ENCODE measurements at places on chromosomes 16 and 17.
A peak's percentile ranks its signal among the peaks of the same experiment; 100 is the strongest.

GRCh38 chr17:18039535-18040260, 490 bp downstream of the GID4 start:
- DNase-seq = peak; percentile 55

- DNase-seq = no peak
These were observed 4.6 kb upstream of the EMP2 start for GRCh38 chr16:10584981-10585438.

DNA sequence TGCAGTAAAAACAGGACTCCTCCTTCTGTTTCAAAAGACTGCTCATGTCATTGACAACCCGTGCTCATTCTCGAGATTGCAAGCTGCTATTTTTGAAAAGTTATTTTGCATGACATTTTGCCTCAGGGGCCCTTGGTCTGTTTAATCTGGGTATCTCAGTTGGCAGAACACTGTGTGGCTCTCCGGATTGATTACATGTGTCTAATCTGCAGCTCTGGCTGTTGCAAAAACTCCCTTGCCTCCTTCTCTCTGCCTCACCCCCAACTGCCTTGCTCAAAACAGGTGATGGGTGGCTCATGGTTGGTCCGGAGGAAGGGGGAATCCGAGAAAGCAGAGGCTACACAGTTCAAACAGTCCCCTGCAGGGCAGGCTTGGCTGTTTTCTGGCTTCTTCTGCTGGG, 25.3 kb downstream of the GINS3 start:
- no peak for DNase-seq

- no peak for DNase-seq
These were observed 605 bp upstream of the ABAT start for GRCh38 chr16:8673611-8674412.

DNA sequence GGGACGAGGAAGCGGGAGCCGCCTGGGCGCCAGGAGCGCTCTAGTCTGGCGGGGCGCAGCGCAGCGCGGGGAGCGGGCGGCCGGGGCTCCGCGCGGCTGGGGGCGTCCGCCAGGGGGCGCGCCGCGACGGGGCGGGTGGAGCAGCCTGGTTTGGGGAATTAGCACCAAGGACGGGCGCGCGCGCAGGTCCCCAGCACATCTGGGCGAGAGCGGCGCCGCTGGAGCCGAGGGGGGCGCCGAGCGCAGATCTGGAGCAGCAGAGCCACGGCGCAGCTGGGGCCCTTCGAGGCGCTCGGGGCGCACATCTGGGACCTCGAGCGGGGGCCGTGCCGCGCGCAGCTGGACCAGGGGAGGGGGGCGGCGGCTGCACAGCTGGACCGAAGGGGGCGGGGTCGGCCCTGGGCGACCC, at the start of gene NXPH3:
TSS of gene NXPH3 (plus strand) at position 193 of the 409 bp plus-strand sequence. CDS start 349 bp downstream, outside the sequence.
- peak; percentile 82 for DNase-seq

DNA sequence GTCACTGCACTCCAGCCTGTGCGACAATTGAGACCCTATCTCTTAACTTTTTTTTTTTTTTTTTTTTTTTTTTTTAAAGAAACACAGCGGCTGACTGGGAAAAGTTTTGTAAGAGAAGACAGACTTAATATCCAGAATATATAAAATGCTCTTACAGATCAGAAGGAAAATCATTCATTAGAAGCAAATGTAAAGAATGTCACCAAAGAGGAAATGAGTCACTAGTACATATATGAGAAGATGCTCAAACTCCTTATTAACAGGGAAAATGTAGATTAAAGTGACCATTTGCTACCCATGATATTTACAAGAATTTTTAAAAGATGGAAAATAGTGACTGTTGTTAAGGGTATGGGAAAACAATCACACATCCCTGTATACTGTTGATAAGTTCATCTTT, 48.9 kb downstream of the RABEP1 start:
- no peak for DNase-seq

GRCh38 chr17:37824534-37825485, 80.0 kb upstream of the HNF1B start:
- DNase-seq = no peak

DNA sequence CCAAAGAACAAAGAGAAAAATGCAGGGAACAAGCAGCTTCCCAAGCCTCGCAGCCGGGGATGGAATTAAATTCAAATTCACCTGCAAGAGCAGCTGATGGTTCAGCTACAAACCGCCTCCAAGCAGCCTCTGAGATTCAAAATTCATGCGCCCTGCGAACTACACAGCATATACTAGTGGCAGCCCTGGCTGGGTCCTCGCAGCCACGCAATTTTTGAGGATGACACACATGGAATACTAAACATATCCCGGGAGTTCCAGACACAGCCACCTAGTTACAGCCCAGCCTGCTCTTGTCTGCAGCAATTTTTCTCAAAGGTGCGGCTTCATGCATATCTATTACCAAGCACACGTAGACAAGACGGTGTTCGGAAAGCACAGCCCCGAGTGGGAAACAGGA, 35.9 kb upstream of the KIFC3 start:
- no peak for DNase-seq

- no peak for DNase-seq
These were observed 4.8 kb downstream of the RABEP1 start for GRCh38 chr17:5286846-5287245.

- DNase-seq = no peak
These were observed 29.8 kb upstream of the CIBAR2 start for GRCh38 chr16:85142129-85142513.

DNA sequence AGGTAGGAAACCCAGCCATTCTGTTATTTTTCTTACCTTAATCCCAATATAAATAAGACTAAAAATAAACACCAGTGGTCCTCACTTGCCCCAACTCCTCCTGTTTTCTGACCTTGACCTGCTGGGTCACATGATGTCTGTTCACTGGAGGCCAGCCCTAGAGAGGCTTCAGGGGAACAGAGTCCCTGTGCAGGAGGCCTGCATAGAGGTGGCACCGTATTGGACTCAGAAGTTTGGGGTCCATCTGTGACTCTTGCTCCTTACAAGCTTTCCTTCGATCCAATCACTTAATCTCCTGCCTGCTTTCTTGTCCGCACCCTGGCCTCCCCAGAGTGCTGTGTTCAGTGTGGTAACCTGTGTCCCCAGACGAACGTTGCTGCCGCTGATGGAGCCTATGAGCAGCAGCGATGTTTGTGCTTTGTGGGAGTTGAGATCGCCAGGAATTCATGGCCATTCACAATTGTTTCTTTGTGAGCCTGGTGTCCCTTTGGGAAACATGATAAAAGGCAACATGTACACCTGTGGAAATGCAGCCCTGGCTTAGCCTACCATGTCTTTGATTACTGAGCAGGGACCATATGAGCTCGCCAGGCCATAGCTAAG, 4.7 kb downstream of the IGSF6 start:
- DNase-seq = no peak

DNA sequence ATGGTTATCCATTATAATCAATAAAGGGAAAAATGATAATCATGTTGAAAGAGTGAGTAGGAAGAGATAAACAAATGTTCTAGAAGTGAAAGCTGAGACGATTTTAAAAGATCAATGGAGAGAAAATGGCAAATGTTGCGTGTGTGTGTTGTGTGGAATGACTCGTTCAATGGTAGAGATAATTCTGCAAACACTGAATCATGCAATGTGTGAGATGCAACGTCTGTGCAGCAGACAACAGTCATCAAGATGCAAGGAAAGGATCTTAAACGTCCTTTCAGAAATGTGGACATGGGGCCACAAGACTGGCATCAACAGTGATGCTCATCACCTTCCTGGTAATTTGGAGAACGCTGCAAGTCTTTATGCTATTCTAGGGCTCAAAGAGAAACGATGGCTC, 124.4 kb downstream of the CDYL2 start:
- no peak for DNase-seq

DNA sequence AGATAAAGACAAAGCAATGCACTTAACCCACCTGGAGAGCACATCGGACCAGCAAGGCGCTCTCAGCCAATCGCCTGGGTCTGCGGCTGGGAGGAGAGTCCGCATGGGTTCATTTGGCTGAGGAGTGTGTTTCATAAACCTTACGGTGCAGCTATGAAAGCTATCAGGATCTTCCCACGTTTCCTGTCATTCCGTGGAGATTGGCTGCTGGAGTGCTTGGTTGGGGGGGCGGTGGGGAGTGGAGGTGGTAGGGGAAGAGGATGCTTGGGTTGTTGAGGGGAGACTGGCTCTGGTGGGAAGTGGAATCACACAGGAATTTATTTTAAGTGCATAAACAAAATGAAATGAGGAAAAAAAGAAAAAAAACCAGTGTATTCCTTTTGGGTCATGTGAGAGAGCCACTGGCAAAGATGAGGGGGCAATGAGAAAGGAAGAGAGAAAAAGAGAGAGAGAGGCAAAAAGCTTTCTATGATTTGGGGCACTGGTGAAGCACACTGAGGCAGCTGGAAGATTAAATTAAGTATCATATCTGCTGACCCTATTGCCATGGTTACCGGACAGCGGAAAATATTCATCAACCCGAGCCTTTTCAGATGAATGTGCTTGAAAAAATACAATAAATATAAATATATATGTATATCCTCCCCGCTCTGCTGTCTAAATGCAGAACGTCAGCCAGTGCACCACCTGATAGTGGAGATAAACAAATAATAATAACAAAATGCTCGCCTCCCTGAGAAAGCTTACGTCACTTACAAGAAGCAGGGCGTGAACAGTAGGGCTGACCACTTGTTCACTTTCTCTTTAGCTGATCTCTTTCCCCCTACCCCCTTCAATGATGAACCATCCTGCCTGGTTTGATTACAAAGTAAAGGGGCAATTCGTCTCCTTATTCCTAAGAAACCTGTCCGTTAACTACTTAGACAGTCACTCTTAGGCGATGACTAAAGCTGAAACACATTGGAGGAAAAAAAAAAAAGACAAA, 457.0 kb upstream of the ZFHX3 start:
- no peak for DNase-seq

DNA sequence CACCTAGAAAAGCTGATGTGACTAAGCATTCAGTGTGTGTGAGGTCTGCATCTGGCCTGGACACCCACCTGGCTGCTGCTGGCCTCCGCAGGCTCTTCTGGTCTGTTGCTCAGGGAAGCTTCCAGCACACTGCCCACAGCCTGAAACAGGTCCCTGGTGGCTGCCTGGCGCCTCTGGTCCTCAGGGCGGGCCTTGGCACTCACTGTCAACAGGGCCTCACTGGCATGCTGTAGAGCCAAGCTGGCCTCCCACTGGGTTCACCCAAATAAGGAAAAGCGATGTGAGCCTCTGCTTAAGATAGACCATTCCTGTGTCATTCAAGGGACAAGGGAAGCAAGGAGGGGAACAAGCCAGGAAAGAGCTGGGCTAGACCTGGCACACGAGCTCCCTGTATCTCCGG, 70.6 kb upstream of the BCO1 start:
- no peak for DNase-seq

Data from stimulated activated naive CD8-positive, alpha-beta T cell treated with anti-CD3 and anti-CD28 coated beads, Interleukin-15, amount 100 ng/mL, for 72 hours (primary cell).